Stimulated activated CD8-positive, alpha-beta memory T cell treated with anti-CD3 and anti-CD28 coated beads, Interleukin-15, amount 100 ng/mL, for 1 hour (primary cell): ENCODE measurements at places on chromosomes 13 and 19.

DNA sequence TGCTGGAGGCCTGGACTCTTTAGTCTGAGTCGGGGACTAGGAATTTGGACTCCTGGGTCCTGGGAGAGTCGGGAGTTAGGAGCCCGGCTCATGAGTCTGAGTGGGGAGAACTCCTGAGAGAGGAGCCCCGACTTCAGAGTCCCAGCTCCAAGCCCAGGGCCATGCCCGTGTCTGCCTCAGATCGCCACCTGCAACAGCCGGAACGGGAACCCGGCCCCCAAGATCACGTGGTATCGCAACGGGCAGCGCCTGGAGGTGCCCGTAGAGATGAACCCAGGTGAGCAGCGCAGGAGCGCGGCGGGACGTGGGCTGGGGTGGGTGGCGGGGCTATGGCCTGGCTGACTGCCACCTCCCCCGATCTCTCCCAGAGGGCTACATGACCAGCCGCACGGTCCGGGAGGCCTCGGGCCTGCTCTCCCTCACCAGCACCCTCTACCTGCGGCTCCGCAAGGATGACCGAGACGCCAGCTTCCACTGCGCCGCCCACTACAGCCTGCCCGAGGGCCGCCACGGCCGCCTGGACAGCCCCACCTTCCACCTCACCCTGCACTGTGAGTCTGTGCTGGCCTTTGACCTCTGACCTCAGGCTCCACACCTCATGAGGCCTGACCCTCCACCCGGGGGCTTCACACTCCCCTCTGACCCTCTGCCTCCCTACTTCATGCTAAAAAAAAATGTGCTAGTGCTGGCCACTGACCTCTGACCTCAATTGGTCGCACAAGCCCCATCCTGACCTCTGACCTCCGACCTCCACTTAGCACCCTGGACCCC is 4.4 kb downstream of the BCAM start:
- no peak for DNase-seq

GRCh38 chr13:103078158-103078557 is 11.9 kb upstream of the SLC10A2 start:
- no peak for DNase-seq

DNA sequence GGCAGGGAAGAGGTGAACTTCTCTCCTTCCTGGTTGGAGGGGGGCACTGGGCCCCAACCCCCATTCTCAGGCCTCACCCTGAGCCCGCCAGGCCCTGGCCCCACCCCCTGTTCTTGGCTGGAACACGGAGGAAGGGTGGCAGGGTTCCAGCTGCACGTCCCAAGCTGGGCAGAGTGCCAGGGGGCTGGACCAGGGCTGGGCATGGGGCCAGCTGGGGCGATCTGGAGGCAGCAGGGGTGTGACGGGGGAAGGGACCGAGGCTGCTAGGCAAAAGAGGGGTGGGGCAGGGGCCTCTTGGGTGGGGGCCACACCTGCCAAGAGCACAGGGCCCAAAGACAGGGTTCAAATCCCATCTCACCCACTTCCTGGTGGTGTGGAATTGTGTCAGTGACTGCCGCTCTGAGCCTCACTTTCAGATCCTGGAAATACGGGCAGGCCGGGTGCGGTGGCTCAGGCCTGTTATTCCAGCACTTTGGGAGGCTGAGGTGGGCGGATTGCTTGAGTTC is 2.2 kb downstream of the HIF3A start:
- DNase-seq: no peak

DNA sequence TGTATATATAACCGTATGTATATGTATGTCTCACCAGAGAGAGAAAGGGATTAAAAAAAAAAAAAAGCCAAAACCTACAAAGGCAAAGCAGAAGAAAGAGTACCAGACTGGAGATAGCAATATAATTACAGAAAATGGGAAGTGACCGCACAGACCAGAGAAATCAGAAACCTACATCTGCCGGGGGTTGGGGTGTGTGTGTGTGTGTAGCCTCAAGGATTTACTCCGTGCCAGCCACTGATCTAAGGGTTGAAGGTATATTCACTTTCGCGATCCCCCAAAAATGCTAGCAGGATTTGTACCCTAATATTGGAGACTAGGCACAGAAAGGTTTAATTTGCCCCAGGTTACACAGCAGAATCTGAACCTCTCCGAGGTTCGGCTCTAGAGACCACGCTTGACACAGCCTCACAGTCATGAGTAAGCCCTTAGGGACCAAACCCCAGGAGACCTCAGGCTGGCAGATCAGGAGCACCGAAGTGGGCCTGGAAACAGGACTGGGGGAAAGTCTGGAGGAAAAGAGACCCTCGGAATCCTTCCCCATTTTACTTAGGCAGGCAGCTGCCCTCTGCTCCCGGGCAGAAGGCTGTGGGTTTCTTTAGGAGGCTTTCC is 14.8 kb downstream of the ARL11 start:
- no peak for DNase-seq

GRCh38 chr13:51822106-51822815 is 18.3 kb upstream of the DHRS12 start:
- DNase-seq: no peak

GRCh38 chr19:19490214-19490968 is 25.0 kb downstream of the TSSK6 start:
- peak; percentile 72 for DNase-seq

DNA sequence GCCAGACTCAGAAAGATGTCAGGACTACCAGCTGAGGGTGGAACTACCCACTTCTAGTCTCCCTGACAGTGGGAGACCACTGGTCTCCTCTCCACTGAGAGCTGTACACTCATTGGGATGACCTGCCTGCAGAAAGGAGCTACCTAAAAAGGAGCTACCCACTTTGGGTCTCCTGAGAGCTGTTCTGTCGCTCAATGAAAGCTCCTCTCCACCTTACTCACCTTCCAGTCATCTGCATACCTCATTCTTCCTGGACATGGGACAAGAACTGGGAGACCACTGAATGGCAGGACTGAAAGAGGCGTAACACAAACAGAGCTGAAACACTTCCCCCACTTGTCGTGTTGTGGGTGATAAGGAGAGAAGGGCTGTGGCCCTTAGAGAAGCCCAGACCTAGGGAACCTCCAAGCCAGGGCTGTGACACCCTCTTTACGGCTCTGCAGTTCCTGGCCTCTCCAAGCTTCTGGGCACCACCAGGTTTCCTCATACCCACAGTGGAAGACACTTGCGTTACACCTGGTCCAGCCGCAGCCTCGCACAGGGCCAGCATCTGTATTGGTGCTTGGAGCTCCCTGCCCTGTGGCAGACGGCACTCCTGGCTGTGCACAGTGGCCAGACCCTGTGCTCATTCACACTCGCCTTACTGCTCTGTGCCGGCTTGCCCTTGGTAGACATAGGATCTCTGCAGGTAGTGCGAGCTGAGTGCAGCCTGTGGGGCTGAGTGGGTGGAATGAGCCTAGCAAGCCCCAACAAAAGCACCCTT is 54.9 kb upstream of the SLITRK6 start:
- no peak for DNase-seq

DNA sequence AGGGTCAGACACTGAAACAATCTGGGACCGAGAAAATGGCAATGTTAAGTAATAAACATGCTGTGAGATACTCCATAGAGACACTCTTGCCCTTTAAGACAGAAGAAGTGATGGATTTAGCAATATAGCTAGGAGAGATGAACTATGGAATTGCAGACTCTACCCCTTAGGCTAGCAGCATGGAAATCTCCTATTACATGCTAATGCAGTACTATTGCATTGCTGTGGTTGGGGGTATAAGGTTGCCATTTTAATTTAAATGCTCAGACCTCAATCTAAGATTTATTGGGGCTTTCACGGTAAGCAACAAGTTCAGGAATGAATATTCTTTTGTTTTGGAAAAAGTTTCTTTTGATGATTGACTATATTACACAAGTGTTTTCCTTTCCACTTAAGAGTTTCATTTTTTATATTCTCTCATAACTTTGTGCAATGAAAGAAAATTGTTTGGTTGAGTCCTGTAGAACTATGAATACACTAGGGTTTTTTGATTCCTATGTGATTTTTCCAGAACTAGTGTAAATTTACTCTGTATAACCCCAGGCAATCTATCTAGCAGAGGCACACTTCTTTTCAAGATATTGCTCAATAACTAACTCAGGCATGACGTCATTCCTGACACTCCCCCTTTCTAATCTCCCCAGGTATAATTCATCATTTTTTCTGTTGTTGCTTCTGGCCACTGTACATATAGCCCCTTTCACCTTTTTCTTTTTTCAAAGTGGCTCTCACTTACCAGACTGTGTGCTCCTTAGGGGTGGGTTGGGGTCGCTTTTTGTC is 394.7 kb upstream of the KLF12 start:
- no peak for DNase-seq

DNA sequence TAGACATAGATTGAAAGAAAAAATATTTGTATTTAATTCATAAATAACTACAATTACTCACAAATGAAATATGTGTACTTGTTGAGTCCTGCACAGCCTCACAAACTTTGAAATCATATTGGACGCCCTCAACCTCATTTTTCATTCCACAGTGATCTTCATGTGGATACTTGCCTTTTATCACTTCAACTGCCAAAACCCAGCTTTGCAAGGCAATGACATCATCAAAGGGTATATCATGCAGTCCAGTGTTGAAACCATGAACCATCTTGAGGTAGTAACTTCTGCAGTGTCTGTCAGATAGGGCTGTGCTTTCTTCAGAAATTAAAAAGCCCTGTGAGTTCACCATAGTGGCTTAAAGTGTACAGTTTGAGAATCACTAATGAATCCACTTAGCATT is 82.2 kb downstream of the HS6ST3 start:
- no peak for DNase-seq

DNA sequence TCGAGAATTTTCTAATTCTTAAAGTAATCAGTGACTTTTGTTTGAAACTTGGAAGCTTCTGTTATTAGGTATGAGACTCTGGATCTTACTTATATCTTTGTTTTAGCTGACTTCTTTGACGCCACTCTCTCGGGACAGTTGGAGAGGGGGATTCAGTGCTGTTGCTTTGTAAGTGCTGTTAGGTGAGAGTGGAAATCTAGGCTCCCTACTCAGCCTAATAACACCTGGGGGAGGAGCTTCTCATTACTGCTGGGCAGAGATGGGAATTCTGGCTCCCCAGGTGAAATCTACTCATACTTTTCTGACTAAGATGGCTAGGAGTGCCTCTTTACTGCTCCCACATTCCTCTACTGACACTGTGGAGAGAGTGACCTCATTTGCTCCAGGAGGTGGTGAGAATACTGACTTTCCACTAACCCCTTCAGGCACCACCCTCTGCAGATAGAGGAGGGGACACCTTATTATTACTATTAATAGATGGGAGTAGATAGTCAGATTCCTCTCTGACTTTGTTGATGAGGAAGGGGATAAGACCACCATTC is 324.9 kb upstream of the SPRY2 start:
- DNase-seq: no peak

DNA sequence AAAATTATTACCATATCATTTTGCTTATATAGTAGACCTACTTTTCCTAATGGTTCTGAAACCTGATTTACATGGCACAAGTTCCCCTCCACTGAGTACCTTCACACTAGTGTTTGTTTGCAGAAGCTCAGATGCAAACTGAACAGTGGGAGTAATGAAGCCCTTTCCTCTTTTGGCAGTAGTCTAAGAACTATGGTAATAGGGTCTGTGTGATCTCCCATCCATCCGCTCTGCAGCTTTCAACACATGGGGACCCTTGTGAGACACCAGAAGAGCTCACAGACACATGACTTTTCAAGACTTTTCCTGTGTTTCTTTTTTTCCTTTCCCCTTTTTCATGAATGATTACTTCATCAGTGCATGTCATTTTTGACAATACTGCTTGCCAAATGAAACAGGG is 336.0 kb downstream of the ATP8A2 start:
- DNase-seq: no peak

DNA sequence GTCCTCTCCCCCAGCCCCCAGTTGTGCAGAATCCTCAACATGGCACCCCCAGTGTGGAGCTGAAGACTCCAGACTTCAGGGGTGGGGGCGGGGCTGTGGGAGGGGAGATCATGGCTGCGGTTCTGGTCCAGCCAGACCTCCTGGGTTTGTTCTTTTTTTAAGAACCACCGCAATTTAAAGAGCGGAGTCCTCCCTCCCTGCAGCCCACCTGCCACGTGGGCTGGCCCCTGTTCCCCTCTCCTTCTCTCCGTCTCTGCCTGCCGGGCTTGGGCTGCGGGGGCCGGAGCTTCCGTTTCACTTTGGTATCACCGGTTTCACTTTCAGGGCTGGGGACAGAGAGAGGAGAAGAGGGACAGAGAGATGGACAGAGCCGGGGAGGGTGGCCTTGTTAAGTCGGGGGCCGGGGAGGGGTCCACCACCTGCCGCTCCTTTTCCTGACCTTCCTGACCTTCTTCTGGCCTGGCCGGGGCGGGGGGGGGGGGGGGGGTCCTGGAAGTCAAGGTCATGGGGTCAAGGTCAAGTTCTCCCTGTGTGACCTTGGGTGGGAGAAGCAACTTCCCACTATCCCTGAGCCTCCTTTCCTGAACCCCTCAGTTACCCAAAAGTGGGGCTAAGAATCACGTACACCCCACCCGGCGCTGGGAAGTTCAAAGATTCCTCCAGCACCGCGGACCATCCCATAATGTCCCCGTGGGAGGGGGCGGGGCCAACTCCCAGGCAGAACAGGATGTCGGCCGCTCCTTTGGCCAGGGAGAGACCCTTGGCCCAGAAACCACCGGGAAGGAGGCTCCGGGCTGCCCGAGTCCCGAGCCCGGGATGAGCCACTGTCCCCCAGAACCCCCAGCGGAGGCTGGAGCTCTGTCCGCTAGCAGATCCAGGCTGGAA is 11.3 kb upstream of the ZBTB7A start:
- DNase-seq: no peak

DNA sequence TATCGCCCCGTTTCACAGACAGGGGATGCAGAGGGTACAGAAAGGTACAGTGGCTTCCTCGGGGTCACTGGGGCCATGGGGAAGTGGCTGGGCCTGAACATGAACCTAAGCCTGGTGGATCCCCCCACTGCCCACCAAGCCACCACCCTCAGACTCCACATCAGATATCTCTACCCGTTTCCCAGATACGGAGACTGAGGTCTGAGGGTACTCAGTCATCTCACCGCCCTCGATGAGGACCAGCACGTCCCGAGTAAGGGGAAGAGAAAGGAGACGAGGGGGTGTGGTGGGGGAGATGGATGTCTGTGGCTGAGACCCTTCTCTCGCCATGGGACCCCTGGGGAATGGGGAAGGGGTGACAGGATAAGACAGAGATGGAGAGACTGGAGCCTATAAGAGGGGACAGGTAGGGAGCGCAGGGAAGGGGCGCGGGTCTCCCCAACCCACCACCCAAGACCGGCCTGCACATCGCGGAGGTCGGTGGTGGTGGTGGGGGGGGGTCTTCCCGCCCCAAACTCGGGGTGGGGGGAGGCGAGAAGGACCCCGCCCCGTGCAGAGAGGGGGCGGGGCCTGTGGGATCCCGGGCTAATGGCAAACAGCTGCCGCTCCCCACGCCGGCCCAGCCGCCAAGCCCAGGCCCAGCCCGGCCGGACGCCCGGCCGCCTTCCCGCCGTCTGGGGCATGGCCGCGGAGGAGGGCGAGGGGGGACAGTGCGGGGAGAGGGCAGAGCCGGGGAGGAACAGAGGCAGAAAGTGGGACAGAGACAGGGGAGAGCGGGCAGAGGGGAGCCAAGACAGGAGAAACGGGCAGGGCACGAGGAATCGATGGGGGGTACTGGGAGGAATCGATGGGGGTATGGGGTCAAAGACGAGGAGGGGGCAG is 698 bp downstream of the KANK2 start:
- DNase-seq: no peak
